ENCODE measurements at places on chromosomes 2 and 18.

GRCh38 chr18:68427951-68428401, 286.9 kb downstream of the TMX3 start:
- no peak for DNase-seq

- DNase-seq = no peak
Measured at GRCh38 chr18:79926715-79927606, 24.5 kb downstream of the SLC66A2 start.

DNA sequence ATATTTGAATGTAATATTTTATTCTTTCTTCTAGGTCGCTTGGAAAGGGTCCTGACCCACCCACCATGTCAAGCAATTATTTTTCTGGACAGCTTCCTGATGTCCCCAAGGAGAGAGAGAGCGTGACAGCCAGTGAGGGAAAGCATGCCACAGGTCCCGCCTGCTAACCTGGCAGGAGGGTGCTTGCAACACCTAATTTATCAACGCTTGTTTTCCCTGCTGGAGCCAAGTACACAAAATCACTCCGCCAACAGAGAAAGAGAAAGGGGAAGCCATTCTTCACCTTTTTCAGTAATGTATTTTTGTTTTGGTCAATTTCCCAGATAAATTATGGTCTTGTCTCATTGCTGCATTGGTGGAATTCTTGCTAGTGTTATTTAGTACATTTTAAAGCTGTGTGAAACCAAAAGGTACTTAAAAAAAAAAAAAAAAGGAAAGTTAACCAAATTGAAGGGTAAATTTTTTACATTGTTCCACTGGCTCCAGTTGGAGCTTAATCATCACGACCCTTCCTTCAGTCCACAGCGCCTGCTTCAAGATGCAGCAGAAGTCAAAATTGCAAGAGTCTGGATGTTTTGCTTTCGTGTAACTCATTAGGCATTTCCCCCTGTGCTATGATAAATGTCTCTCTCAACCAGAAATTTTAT, 88.5 kb upstream of the COPS8 start:
- DNase-seq = no peak

- no peak for DNase-seq
Measured at GRCh38 chr2:100679211-100679610, 116.4 kb downstream of the PDCL3 start.

- no peak for DNase-seq
Measured at GRCh38 chr2:46260305-46260704, 36.9 kb upstream of the EPAS1 start.

- no peak for DNase-seq
Measured at GRCh38 chr2:121591199-121591598, 58.1 kb downstream of the CLASP1 start.

- DNase-seq = no peak
Measured at GRCh38 chr2:84878896-84879583, 1.8 kb downstream of the TRABD2A start.

DNA sequence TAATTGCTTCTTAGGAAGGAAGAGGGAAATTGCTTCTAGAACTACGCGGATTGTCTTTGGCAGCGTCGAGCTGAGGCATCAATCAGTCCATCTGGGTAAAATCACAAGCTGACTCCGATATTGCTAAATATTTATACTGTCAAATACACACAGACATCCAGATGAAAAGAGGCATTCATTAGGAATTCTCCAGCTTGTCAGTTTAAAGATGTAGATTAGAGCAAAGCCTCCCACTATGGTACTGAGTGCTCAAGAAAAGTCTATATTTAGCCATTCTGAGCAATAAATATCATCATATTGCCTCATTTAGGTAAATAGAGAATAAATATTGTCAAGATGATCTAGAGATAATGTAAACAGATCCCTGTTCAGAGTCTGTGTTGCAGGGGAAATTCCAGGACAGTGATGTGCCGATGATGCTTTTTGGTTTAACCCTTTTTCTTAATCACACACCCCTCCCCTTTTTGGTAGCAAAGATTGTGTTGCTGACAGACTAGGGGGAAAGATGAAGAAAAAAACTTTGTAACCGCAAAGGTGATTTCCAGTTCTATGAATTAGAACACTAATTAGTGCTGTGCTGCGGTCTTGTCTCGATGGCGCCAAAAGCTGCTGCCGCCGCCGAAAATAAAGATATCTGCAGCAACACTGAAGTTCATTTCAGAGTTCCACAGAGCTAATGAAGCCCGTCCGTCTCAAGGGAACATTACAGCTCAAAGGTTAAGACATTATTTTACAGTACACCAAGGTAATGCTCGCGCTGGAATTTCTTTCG, 171.8 kb downstream of the PTGR3 start:
- no peak for DNase-seq

GRCh38 chr2:38039121-38039910, 36.6 kb downstream of the CYP1B1 start:
- no peak for DNase-seq

Data from activated naive CD4-positive, alpha-beta T cell (primary cell).